ENCODE measurements at places on chromosomes 6 and 20.

- no peak for DNase-seq
Measured at GRCh38 chr6:56366141-56366852, 118.9 kb upstream of the COL21A1 start.

DNA sequence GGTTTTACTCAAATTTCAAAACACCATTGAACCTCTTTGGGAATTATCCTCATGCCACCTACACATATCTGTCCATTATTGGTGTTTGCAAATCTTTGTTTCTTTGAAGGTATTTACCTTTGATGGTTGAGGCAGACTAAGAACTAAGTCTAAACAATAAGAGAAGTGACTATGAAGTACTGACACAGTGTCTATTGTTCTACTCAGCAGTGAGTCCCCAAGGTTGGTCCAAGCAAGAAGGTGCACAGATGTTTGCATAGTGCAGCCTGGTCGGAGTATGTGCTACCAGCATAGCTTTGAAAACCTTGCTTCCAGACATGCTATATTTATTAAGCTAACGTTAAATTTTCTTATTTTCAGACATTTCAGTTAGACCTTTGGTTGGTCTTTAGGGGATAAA lies 19.5 kb downstream of the LRRC1 start:
- no peak for DNase-seq

GRCh38 chr6:167965592-167966539 lies 31.6 kb upstream of the KIF25 start:
- no peak for DNase-seq

DNA sequence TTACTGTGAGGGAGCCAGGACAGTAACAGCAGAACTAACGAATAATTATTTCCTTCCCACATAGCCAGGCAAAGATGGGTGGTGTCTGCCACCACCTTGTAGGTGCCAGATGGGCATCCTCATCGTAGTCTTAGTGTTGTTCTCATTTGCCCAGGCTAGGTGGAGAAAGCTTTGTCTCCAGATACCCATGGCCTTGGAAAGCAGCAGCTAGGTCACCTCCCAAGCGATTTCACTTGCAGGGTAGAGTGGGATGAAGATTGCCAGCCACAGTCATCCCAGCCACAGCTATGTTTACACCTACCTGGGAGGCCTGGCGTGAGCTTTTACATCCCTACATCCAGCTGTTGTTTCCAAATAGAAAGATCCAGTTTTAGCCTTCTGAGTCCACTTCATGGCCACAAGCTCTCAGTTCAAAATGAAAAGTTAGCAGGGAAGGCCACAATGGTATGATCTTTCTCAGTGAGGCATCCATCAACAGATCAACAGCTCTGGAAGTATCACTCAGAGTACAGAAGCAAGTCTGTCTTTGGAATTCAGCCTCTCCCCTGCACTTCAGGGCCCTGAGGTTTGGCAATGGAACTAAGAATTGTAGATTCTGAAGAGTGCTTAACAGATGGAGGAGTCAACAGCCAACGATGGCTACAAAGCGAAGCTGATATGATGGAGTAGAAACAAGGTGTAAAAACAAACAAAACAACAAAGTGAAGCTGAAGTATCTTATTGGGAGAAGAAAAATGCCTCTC lies 11.0 kb upstream of the SNRPC start:
- DNase-seq: no peak

GRCh38 chr20:38649275-38649891 lies 47.8 kb downstream of the ARHGAP40 start:
- no peak for DNase-seq

DNA sequence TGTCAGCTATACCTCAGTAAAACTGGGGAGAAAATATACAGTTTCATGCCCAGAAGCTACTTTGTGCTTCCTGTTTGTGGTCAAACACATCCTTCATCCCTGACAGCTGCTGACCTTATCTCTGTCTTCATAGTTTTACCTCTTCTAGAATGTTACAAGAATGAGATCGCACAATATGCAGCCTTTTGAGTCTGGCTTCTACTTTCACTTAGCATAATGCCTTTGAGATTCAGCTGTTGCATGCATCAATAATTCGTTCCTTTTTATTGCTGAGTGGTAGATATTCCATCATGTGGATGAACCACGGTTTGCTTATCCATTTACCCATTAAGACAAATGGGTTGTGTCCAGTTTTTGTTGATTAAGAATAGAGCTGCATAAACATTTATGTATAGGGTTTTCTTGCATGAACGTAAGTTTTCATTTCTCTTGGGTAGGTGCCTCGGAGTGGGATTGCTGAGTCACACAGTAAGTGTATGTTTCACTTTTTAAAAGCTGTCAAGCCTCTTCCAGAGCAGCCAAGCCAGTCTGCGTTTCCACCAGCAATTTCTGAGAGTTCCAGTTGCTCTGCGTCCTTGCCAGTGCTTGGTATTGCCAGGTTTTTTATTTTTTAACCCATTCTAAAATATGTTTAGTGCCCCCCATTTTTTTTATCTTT lies 86.6 kb upstream of the PAX1 start:
- no peak for DNase-seq

- no peak for DNase-seq
Measured at GRCh38 chr20:50471231-50471630, 39.0 kb upstream of the PTPN1 start.

DNA sequence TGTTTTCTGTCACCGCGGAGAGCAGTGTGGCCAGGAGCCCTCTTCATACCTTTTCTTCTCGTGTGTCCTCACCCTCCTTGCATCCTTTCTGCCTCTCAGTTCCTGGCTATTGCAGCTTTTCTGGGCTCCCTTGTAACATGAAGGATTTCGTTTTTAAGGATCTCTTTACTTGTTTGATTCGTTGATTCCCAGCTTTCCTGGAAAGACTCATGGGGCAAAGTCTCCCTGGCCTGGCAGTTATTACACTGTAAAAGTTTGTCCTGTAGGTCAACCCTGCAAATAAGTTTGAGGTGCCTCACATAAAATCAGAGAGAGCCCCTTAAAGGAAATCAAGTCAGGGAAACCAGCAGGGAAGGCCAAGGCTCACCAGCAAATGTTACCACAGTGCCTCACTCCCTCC lies 70.1 kb downstream of the ISM1 start:
- no peak for DNase-seq

DNA sequence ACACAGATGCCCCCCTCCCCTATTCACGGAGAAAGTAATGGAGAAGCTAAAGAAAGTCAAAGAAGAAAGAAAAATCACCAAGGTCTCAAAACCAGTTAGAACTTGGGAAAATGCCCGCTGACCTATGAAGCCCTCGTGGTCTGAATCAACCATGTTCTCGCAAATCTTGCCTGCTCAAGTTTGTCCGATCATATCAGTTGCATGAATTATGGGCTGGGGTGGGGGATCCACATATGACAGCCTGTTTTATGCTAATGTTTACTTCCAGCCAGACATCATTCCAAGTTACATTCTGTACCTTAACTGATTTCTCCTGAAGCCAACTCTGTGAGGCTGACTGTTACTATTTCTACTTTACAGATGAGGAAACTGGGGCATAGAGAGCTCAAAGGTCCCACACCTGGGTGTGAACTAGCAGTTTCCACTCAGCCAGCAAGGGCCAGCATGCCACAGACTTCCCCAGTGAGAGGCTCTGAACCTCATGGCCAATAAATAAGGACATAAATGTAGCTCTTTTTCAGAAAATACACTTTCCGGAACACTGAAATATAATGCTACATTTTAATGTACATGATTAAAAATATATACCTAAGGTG lies 2.1 kb downstream of the RNASET2 start:
- no peak for DNase-seq

DNA sequence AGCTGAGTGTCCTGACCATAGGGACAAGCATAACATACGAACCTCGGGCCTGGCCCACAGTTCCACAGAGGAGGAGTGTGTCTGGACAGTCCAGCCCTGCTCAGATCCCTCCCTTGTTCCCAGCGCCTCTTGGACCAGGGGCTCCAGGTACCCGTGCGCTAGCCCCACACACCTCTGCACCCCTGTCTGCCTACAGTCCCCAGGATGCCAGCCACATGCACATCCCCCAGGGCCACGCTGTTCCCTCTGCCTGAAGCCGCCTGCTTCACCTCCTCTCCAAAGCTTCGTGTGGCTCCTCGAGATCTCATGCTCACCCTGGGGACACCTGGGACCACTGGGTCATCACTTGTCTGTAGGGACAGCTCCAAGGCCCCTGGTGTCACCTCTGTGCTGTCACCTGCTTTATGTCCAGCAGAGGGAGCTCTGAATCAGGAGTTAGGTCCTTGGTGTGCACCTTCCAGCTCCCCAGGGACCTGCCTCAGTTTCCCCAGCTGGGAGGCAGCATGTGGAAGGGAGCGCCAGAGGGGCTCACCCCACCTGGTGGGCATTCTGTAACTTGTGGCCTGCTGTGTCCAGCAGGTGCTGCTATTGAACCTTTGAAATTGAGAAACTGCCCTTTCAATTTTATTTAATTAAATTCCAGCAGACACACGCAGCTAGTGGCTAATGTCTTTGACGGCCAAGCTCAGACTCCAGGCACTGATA lies 7.3 kb upstream of the YTHDF1 start:
- DNase-seq: no peak

DNA sequence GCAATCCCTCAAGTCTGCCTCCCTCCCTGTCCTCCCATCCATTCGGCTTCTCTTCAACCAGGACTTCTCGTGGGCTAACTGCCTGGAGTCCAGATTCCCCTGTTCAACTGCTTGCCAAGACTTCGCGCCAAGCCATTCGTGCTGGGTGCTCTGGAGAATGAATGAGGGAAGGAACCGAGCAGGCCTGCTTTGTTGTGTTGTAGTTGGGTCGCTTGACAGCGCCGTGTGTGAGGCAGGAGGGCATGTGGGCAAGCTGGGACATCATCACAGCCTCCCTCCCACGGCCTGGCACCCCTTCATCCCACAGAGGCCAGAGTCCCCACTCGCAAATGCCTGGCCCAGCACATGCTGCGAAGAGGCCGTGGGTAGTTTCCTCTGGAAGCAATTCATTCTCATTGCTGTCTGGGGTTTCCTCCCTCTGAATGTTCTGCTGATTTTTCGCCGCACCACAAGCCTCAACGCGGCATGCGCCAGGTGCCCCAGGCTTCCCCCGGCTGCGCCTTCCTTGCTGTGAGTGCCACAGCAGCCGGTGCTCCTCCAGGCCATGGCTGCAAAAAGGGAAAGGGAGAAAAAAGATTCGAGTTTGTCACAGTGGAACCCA lies 336.0 kb downstream of the QKI start:
- no peak for DNase-seq

GRCh38 chr20:61692479-61692878 lies 373.2 kb downstream of the TAF4 start:
- DNase-seq: no peak

GRCh38 chr6:79374308-79374707 lies 139.8 kb upstream of the HMGN3 start:
- no peak for DNase-seq

GRCh38 chr6:50734488-50734887 lies 21.2 kb downstream of the TFAP2D start:
- no peak for DNase-seq

- no peak for DNase-seq
Measured at GRCh38 chr20:37353285-37353849, 7.4 kb downstream of the SRC start.

- no peak for DNase-seq
Measured at GRCh38 chr20:50744143-50744792, 12.9 kb downstream of the PARD6B start.

DNA sequence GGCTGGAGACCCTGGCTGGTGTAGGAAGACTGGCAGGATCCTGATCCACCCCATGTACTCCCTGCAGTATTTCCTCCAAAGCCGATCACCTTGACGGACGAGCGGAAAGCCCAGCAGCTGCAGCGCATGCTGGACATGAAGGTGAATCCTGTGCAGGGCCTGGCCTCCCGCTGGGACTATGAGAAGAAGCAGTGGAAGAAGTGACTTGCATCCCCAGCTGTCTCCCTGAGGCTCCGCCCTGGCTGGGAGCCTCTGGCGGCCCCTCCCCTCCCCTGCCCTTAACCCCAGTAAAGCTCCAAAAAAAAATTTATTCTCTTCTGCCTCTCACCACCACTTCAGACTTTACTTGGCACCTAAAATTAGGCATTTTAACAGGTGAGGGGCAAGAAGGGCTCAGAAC lies 7.0 kb downstream of the COX4I2 start:
- no peak for DNase-seq

GRCh38 chr6:41289815-41290214 lies 3.3 kb upstream of the TREM1 start:
- no peak for DNase-seq

DNA sequence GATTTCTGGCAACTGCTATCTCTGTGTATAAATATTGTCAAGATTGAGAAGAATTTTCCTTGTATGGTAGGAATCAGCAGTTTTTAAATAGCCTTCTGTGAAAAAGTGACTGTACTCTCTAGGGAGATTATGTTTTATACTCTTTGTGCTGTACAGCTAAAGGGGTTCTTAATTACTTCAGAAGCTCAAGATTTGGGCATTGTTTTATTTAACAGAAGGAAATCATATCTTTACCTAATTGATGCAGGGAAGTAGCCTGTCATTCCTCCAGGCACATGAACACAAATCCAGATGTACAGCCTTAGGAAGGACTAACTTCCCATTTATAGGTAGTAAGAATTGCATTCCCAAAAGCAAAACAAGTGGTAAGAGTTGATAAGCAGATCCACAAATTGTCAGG lies 1.3 kb downstream of the CALHM5 start:
- no peak for DNase-seq

GRCh38 chr6:36908747-36909146 lies 23.0 kb downstream of the C6orf89 start:
- no peak for DNase-seq

GRCh38 chr6:116467096-116467495 lies 5.9 kb downstream of the CALHM6 start:
- no peak for DNase-seq

DNA sequence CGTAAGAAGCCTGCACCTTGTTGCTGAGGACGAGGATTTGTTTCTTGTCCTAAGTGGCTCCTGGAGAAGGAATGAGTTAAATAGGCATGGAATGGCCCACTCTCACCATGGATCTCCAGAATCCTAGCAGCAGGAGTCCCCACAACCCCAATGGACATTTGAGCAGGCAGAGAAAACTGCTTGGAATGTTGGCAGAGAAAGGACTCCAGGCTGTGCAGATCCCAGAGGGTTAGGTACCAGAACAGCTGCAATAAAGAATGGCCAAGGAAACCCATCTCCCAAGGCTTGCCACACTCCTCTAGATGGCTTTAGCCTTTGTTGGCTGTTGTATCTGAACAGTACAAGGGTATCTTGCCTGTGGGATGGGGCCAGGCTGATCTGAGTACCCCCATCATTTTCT lies 1415.7 kb upstream of the ADGRB3 start:
- DNase-seq: no peak

GRCh38 chr6:56499095-56499494 lies 143.6 kb downstream of the DST start:
- no peak for DNase-seq

GRCh38 chr20:40467067-40467466 lies 222.0 kb downstream of the MAFB start:
- DNase-seq: no peak

GRCh38 chr6:170091000-170091638 lies 199.8 kb downstream of the DLL1 start:
- DNase-seq: no peak

DNA sequence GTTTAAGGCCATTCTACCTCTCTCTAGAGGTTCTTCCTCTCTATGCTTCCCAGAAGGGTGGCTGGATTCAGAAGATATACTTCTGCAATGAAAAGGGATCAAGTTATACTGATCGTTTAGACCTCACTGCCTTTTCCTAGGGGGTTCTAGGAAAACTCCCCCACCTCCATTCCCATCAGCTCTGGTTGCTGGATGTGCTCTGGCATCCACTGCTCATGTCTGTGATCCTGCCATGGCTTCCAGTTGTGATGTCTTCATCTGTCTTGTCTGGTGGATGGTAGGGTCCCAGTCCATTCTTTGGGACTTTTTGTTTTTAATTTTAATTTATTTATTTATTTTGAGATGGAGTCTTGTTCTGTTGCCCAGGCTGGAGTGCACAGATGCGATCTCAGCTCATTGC lies 118.4 kb downstream of the BTBD3 start:
- DNase-seq: no peak

All from GDM1 (cell line).